ENCODE measurements at places on chromosomes 12 and 14.

DNA sequence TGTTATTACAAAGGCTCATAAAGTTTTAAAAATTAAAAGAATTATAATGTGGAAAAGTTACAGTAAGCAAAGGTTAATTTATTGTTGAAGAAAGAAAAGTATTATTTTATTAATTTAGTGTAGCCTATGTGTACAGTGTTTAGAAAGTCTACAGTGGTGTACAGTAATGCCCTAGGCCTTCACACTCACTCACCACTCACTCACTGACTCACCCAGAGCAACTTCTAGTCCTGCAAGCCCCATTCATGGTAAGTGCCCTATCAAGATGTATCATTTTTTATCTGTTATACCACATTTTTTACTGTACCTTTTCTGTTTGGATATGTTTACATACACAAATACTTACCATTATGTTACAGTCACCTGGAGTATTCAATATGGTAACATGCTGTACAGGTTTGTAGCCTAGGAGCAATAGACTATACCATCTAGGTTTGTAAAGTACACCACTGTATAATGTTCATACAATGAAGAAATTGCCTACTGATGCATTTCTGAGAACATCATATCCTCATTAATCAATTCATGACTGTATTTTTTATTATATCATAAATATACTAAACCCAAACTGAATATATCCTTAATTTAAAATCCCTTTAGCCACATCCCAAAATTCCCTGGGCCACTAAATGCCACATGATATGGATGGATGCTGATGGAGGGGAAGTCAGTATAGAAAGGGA lies 43.6 kb upstream of the NID2 start:
- DNase-seq: no peak

DNA sequence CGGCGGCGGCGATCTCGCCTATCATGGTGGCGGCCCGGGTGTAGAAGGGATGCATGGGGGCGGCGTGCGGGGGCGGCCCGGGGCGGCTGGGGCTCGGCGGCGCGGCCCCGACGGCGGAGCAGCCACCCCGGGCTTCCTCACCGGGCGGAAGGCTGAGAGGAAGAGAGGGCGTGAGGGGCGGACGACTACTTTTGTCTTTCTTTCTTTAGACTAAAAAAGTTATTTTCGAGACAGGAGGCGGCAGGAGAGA lies 240 bp downstream of the BTG1 start:
- DNase-seq: no peak

DNA sequence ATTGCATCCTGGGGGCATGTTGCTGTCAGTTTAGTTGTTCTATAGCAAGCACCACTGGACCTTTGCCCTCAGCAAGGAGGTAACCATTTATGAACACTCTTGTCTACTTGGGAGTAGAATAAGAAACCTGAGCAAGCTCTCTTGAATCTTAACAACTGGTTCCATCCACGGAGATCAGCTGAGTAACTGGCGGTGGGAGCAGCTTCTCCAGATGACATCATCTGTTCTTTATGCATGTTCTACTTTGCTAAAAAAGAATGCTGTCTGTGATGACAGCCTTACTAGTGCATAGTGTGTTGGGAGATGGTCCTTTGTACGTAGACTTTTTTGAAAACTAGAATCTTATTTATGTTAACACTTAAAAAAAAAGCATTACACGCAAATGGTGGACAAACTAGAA lies 17.7 kb downstream of the SLC4A8 start:
- no peak for DNase-seq

DNA sequence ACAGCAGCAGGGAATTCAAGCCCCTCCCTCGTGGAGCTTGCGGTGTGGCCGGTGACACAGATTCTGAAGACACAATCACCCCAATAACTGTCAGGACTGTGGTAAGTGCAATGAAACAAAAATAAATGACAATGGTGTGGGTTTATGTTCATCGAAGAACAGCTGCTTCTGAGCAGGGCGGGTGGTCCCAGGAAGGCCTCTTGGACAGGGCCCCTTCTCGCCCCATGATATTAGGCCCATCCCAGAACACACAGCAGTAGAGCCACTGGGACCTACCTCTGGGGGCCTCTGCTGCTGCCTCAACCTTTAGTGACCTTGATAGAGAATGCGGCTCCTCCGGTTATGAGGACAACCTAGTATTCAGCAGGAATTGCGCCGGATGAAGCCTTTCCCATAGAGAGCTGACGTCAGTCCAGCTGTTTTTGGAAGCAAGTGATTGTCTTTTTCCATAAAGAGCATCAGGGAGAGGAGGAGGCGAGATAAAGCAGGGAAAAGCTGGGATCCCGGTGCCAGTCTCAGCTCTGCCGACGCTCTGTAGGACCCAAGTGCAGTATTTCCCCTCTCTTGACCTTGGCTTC lies 84.1 kb upstream of the BCL11B start:
- no peak for DNase-seq

GRCh38 chr12:61896436-61896835 lies 363.8 kb upstream of the USP15 start:
- no peak for DNase-seq

GRCh38 chr12:98691351-98691750 lies 46.3 kb downstream of the APAF1 start:
- DNase-seq: no peak

DNA sequence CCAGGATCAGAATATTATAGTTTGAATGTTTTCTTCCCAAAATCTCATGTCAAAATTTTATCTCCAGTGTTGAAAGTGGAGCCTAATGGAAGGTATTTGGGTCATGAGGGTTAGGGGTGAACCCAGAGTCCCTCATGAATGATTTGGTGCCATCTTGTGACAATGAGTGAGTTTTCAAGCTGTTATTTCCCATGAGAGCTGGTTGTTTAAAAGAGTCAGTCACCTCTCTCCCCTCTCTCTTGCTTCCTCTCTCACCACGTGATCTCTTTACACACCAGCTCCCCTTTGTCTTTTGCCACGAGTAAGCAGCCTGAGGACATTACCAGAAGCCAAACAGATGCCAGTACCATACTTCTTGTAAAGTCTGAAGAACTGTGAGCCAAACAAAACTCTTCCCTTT lies 561.6 kb downstream of the RERGL start:
- no peak for DNase-seq

DNA sequence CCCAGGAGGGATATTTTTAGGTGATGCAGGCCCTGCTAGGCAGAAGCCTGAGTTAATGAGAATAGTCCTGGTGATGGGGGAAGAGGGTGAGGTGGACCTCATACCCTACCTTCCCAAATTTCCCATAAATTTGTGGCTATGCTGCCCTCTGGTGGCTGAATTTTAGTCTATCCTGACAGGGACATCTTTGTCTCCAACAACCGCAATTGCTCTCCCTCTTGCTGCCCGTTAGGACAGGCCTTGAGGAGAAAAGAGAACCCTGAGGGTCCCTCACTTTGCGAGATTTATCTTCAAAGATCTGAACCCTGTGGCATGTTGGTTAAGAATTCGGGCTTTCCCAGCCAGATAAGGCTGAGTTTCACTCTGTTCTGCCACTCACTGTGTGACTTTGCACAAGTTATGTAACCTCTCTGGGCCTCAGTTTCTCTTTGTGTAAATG lies 9.8 kb upstream of the ZNF385A start:
- DNase-seq: no peak

DNA sequence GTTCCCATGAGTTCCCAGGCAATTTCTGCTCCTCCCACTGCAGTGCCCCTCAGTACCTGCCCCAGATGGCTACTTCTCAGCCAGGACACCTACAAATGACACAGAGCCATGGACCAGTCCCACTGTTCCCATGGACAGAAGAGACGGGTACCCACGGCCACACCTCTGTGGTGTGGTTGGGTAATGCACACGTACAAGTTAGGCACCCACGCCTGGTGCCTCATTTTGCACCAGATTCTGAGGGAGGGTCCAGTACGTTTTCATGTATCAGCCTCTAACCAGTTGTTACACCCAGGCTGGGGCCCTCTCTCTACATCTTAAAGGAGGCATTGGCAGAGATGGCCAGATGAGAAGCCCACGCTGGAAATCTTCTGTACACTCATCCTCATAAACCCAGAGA lies 114.0 kb downstream of the DICER1 start:
- no peak for DNase-seq

- no peak for DNase-seq
These were observed 22.6 kb upstream of the MAPKAPK5 start for GRCh38 chr12:111819191-111820158.

DNA sequence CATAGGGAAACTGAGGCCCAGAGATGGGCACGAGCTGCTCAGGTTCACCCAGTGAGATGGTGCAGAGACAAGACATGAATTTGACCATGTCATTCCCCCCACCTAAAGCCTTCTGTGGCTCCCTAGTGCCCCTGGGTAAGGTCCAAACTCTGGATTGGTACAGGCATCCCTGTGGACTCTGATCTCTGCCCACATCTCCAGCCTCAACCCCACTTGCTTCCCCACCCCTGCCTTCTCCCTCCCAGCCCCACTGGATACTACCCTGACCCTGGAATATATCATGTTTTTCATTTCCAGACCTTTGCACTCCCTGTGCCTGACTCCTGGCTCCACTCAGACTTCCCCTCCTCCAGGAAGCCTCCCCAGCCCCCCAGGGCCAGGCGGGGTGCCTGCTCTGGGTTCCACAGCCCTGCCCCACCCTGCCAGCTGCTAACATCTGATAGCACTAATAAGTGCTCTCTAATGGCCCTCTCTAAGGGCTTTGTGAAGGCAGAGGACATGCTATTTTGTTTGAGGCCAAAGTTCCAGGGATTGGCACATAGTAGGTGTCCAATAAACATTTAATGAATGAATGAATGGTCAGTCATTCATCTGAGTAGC lies 1.1 kb upstream of the SDSL start:
- DNase-seq: no peak

DNA sequence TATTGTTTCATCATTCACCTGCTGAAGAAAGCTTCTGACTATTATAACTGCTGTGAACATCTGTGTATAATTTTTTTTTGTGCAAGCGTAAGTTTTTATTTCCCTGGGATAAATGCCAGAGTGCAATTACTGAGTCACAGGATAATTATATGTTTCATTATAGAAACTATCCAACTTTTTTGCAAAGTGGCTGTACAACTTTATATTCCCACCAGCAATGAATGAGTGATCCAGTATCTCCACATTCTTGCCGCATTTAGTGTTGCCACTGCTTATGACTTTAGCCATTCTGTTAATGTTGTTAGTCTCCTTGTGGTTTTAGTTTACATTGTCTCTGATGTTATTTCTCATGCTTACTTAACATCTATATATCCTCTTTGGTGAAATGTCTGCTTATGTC lies 88.1 kb upstream of the CCDC175 start:
- DNase-seq: no peak

DNA sequence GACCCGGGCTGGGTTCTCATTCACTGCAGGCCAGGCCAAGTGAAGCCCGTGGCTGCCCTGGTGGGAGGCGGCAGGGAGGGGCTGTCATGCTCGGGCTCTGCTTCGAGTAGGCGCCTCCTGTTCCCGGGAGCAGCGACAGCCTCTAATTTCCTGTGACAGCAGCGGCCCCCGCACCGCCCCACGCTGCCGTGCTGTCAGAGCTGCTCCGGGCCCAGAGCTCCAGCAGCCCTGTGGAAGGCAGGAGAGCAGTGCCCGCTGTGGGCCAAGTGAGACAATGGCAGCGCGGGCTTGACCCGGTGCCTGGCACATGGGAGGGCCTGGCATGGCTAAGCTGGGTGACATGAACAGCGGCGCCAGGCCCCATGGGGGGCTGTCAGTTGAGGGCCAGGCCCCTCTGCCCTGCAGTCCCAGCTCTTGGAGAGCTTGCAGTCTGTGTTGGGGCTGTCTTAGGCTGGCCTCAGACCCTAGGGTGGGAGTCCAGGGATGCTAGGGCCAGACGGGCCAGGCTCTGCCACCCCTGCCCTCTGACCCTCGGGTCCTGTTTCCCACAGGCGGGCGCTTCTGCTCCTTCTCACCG lies 5.1 kb downstream of the TRMT61A start:
- DNase-seq: no peak

- DNase-seq: no peak
These were observed 110.2 kb downstream of the KIF21A start for GRCh38 chr12:39332661-39333175.

DNA sequence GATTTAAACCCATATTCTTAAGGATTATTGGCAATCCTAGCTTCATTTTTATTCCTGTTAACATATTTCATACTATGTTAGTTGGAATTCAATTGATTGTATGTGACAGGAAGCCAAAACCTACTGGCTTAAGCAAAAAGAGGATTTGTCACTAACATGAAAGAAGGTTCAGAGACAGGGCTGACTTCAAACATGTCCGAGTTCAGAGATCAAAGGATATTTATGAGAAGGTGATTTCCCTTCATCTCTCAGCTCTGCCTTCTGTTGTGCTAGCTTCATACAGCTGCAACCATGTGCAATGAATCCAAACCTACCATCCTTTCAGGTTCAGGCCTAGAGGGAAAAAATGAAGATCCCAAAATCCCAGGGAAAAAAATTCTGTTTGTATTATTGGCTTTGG lies 349.7 kb downstream of the ATP23 start:
- DNase-seq: no peak

DNA sequence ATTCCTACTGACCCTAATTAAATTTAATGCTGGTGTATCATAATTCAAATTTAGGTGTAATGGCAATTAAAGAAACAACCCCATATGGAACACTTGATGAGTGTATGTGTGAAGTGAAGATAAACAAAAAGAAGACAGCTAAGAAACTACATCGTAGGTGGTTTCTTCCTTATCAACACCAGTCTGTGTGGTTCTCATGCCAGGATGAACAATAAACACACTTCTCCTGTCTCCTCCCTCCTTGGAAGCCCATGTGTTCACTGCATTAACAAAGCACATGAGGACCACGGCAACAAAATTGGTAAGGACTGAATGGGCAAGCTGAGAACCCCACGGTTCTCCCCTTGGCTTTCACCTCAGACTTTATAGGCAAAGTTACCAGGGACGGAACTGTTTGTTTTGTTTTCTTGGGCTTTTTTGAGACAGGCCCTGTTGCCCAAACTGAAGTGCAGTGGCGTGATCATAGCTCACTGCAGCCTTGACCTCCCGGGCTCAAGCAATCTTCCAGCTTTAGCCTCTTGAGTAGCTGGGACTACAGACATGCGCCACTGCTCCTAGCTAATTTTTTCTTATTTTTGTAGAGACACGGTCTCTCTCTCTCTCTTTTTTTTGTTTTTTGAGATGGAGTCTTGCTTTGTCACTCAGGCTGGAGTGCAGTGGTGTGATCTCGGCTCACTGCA lies 71.0 kb downstream of the TRAFD1 start:
- DNase-seq: no peak

- DNase-seq: no peak
These were observed 1.5 kb downstream of the PRDM4 start for GRCh38 chr12:107759410-107759809.

GRCh38 chr14:68190032-68190431 lies 370.5 kb downstream of the RAD51B start:
- DNase-seq: no peak
